ENCODE measurements at places on chromosomes 2 and 18.

DNA sequence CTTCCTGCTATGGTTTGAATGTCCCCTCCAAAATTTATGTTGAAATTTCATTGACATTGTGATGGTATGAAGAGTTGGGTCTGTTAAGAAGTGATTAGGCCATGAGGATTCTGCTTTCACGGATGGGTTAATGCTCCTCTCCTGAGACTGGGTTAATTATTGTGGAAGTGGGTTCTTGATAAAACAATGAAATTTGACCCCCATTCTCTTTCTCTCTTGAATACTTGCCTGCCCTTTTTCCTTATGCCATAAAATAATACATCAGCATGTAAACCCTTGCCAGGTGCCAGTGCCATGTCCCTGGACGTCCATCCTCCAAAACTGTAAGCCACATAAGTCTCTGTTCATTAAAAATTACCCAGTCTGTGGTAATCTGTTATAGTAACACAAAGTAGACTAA is 352.8 kb downstream of the LRRTM4 start:
- no peak overlapping the region for H3K4me3 ChIP-seq
- H3K4me1 ChIP-seq = no peaks in the 10 kb centered on the region
- H3K27me3 ChIP-seq = no peaks in the 10 kb centered on the region
- no peak for DNase-seq

- H3K4me1 ChIP-seq = no peaks in the 10 kb centered on the region
- H3K36me3 ChIP-seq = no peaks in the 10 kb centered on the region
- H3K4me3 ChIP-seq = no peak overlapping the region
- DNase-seq = no peak
- no peak overlapping the region for H3K27ac ChIP-seq
Measured at GRCh38 chr2:53445383-53446070, 322.1 kb upstream of the CHAC2 start.

DNA sequence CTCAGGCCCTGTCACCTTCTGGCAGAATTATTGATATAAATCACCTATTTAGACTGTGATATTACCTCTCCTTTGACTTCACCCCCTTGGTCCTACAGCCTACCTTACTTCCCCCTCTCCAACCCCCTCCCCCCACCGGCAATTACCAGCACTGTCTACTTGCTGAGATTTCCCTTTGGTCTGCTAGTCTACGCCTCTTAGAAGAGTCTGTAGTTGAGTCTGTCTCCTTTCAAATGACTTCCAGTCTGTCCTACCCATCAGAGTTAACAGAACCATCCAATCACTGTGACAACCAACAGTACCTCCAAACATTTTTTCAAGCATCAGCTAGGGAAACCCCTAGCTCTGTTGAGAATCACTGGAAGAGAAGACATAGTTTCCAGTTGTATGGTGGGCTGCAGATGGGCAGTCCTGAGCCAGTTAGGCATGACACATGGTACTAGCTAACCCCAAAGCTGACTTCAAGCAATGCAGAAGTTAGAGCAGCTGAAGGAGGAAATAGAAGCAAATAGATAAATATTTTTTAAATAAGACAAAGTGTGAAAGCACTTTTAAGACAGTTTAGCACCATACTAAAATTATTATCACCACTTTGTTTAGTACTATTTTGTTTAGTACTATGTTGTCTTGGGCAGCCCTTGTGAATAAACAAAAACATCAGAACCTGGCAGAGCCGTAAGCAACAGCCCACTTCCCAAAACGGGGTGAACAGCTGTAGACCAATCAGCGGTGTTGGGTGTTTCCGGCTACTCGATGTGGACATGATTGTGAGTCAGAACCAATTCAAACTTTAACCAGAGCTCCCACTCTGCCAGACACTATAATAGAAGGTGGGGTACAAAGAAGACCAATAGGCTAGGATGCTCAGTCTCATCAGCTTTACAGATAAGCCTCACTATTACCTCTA is 2.7 kb upstream of the ASNSD1 start:
- no peaks in the 10 kb centered on the region for H3K36me3 ChIP-seq
- DNase-seq = no peak
- peak overlapping the region; percentile 76 for H3K27ac ChIP-seq
- peaks cover 39% of the 10 kb centered on the region for H3K4me1 ChIP-seq
- H3K27me3 ChIP-seq = no peaks in the 10 kb centered on the region

- no peak for DNase-seq
- H3K4me3 ChIP-seq = no peak overlapping the region
- no peaks in the 10 kb centered on the region for H3K27me3 ChIP-seq
- H3K27ac ChIP-seq = no peak overlapping the region
Measured at GRCh38 chr2:45905632-45905958, 254.1 kb downstream of the PRKCE start.

DNA sequence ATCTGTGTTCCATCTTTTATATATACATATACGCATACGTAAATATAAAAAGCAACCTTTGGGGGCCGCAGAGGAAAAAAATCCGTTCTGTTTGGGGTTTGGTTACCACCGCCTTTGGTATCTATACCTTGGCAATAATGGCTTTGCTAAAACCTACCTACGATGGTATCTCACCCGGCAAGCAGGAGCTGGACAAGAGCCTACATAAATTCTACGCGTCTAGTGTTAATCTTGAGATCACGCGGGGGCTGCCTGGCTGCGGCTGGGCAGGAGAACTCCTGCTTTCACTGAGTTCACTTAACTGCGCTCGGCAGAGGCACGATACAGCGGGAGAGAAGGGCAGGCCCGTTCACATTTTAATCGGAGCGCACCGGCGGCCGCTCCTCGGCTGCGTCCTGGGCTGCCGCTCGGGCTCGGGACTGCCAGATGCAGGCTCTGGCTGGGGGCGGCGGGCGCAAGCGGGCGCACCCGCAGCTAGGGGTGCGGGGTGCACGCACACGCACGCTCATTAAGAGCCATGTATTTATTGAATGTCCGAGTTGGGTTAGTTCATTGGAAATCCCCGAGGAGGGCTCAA is 1.7 kb upstream of the POU3F3 start:
- no peak for DNase-seq
- H3K4me3 ChIP-seq = no peak overlapping the region
- H3K36me3 ChIP-seq = no peaks in the 10 kb centered on the region
- peaks cover 8% of the 10 kb centered on the region for H3K4me1 ChIP-seq
- no peak overlapping the region for H3K27ac ChIP-seq

- H3K27ac ChIP-seq = no peak overlapping the region
- no peak for DNase-seq
- H3K27me3 ChIP-seq = no peaks in the 10 kb centered on the region
- H3K36me3 ChIP-seq = no peaks in the 10 kb centered on the region
- no peak overlapping the region for H3K4me3 ChIP-seq
Measured at GRCh38 chr18:36412778-36413177, 115.3 kb downstream of the FHOD3 start.

DNA sequence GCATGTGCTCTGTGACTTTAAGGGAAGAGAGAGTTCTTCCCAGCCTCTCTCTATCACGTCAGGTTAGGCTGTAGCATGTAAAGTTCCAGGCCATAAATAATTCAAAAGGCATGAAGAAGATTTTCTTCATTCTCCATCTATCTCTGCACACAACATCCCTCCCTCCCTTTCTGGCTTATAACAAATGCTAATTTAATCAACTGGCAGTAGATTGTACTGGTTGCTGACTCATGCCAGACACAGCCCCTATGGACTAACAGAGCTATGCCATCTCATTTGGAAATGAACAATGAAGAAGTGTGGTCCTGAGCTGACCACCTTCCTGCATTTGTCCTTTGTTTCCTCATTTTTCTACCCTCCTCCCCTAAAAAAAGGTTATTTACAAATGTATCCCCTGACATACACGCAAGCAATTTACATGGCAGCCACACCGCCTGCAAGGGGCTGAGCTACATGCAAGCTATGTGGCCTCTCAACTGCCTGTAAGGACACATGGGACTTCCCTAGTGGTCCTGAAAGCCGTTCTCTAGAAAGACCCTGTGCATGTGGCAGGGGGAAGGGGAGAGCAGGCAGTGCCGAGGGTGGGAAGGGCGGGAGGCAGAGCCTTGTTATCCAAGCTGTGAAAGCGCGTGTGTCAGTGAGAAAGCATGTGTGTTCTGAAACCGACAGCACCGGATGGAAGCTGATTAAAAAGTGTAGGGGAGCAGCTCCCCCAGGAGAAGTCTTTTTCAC is 90.9 kb upstream of the KLF7 start:
- no peaks in the 10 kb centered on the region for H3K27me3 ChIP-seq
- peaks cover 53% of the 10 kb centered on the region for H3K4me1 ChIP-seq
- H3K36me3 ChIP-seq = no peaks in the 10 kb centered on the region
- H3K4me3 ChIP-seq = no peak overlapping the region

- H3K4me3 ChIP-seq = no peak overlapping the region
- no peaks in the 10 kb centered on the region for H3K27me3 ChIP-seq
- DNase-seq = no peak
- H3K27ac ChIP-seq = no peak overlapping the region
Measured at GRCh38 chr2:229179628-229180027, 91.5 kb downstream of the PID1 start.

GRCh38 chr2:62524293-62524941 is 18.4 kb upstream of the TMEM17 start:
- H3K4me1 ChIP-seq = no peaks in the 10 kb centered on the region
- no peak overlapping the region for H3K27ac ChIP-seq
- no peak for DNase-seq

Measured in left lung (tissue), 14 donors.